ENCODE measurements at places on chromosomes 2 and 18. TPM values are rescaled to one million over a fixed set of nuclear protein-coding genes. Genes with fewer than 3 reads are reported as not detected.

DNA sequence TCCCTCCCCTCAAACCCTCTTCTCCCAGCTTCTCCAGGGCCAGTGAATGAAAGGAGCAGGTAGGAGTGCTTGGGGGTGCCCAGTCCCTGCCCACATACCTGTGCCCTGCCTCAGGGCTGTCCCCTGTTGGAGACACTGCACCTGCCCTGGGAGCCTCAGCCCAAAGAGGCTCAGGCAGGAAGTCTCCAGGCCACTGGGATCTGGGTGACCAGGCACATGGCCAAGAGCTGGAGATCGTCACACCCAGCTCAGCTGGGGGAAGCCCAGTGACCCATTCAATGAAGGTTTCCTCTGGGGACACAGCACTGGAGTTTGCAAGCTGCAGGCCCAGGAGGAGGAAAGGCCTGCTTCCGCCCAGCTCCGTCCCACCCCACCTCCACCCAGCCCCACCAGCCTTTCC lies 156.4 kb downstream of the ZFP36L2 start:
- no peak for DNase-seq

- DNase-seq, result no peak
Measured at GRCh38 chr2:240231838-240232244, 91.4 kb upstream of the OTOS start.

DNA sequence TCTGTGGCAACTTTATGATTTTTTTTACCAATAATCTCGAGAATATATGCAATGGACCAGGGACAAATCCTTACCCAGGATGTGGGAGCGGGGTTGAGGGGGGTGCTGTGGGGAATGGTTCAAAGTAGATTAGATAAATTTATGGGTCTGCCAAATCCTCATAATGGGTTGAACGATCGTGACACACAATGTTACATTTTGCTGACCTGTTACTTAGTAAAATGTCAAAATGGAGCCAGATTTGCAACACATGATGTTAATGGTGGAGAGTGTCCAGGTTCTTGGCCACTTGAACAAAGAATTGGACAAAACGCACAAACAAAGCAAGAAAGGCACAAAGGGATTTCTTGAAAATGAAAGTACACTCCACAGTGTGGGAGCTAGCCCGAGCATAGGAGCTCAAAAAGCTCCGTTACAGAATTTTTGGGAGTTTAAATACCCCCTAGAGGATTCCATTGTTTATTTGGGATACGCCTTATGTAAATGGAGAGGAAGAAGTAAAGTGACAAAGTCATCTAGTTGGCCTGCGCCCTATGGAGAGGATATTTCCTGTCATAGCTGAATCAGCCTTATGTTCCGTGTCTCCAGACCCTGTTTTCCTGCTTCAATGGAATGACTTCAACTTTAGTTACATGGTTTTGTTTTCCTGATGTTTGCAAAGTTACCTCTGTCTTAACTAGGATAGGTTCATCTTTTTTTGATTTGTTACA lies 776.0 kb downstream of the DCC start:
- DNase-seq, result no peak

GRCh38 chr18:11482271-11482670 lies 127.1 kb upstream of the SLC35G4 start:
- DNase-seq, result no peak

GRCh38 chr2:70834881-70835280 lies 735 bp downstream of the CD207 start:
- DNase-seq, result no peak

Gene PCARE
- under 0.01 TPM for total RNA-seq

Gene CDKL4
- total RNA-seq, result 10.1 TPM
